ENCODE measurements at places on chromosomes 7 and 10.

DNA sequence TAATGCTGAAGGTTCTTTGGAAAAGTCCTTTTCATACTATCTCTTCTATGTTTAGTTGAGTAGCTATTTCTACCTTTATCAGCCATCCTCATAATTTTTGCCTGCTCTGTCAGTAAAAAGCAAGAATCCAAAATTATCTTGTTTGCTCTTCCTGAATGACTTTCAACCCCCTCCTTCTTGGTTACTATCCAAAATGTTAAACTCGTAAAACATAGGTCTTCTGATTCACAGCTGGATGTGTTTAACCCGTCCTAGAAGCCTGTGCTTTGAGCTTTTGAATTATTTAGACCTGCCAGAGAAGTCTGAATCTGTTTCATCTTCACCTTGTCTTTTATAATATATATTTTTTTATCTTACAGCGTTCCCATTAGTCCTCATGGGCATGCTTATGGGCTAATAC, 136.4 kb upstream of the MDFIC start:
- DNase-seq, result no peak

DNA sequence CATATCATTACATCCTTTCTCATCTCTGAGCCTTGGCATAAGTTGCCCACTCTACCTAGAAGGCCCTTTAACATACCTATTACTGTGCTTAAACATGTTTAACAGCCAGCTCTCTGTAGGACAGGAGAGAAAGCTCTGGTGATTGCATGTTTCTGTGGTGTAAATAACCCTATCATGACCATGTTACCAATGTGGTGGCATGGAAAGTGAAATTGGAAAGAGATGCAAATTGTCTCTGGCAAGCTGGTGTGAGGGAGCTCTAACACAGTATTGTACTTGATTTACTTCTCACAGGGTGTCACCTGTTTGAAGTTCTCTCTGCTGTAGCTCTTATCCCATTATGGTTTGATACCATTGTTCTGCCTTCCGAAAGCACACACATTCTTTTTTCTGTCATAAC, 231.8 kb upstream of the DKK1 start:
- no peak for DNase-seq

DNA sequence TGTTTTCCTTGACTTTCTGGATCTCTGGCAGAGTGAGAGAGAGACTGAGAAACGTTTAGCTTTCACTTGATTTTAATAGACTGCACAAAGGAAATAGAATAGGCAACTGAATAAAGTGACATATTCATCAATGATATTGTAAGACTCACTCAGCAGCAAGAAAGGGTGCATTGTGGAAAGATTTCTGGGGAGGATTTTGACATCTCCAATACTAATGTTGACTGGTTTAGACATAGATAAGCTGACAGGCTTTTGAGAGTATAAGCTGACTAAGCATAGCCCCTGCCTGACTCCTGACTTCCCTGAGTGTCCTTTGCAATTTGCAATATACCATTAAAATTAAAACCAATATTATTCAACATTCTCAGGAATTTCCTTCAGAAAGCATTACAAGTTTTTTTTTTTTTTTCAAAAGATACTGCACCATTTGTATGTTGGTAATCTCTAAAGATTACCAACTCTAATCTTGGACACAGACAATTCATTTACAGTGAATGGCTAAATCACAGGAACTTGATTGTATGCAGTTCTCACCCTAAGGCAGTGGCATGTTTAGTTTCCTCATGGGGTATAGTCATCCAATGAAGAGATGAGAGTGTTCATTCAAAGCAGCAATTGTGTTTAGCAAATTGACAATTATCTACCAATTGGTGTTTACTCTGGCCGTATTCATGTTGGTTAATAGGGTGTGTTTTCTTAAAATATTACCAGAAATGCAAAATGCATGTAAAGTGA, 325.6 kb downstream of the SORCS3 start:
- no peak for DNase-seq

DNA sequence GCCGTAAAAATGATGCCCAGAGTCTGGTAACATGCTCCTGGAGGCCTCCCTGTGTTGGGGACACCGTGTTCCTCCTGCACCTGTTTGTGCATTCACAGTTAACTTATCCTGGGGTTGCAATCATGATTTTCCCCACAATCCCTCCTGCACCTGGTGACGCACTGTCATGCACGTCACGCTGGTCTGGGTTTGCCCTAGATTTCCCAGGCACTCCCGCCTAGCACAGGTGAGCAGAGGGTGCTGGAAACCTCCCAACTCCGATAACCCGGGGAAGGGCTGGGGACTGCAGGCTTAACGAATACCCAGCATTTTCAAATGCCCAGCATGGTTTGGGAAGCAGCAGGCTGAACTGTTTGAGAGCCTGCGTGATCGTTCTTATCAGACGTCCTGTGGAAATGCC, 427.1 kb downstream of the TCERG1L start:
- no peak for DNase-seq

DNA sequence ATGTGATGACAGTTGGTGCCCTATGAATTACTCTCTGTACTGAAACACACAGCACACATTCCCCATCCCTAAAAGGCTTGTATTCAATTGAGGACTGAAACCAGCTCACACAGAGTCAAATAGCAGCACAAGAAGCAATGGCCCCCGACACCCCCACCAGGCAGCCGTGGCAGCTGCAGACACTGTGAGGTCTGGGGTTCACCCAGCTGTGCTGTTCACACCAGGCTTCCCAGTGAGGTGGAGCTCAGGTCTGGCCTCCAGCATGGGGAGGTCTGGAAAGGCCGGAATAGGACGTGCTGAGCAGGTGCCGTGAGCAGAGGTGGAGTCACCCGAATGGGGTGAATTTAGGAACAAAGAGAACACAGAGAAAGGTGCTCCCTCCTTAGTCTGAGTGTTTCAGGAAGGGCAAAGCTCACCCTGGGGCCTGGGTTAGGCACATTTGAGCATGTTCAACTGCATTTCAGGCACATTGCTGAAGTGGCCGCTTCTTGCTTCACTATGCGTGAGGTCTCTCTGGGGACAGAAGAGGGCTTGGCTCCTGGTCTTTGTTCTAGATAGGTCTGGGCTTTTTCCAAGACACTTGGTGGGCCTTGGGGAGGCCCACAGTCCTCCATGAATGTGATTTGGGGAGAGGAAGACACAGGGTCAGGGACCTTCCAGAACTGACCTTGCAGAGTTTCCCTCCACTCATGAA, 41.1 kb downstream of the C10orf120 start:
- no peak for DNase-seq

DNA sequence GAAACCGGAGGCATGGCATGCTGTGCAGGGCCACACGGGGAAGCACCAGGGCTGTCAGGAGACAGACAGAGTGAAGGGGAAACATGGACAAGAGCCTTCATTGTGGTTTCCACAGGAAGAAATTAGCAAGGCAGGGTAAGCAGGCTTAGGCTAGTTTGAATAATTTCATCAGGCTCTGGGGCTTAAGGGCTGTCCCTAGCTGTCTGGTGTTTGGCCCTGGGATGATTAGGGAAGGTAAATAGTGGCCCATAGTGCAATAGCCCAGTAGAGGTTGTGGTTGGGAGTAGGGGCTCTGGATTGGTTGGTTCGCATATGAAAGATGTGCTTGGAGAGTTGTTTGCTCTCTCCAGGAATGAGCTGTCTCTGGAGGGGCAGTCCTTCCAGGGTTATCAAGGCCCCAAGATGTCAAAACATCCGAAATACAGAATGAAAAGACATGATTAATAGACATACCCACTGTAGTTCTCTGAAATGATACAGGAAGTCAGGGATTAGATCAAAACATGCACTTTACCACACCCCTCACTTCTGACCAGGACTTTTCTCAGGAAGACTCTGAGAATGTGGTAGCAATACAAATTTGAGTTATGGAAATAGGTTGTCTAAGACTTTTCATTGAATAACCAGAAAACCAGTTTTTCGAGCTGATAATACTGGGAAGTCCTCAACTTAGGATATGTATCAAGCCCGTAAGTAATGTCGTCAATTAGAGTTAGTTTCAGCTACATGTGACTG, 224.9 kb upstream of the NFE2L3 start:
- DNase-seq, result no peak

GRCh38 chr7:42774436-42774835, 137.4 kb downstream of the C7orf25 start:
- no peak for DNase-seq

- no peak for DNase-seq
Observed at GRCh38 chr7:134477954-134478353, 19.1 kb upstream of the AKR1B1 start.

GRCh38 chr10:14191407-14191806, 139.3 kb downstream of the FRMD4A start:
- DNase-seq, result no peak

- no peak for DNase-seq
Observed at GRCh38 chr7:128954830-128955802, 17.4 kb downstream of the IRF5 start.

GRCh38 chr7:38507384-38507783, 123.8 kb downstream of the AMPH start:
- DNase-seq, result no peak

DNA sequence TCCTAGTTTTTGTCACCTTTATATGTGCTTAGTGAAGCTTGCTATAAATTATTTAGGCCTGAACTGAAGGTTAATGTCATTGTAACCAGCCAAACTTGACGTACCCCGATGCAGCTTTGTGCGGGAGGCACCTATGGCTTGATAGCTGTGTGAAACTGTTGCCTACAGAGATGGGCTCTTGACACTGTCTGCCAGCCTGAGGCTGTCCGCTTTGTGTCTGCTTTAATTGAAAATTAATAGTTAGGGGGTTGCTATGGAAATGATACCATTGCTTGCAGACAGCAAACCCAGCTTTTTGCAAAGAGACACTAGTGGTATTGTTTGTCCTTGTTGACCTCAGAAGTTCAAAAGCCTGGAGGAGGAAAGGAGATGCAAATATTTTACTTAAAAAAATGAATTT, 2.1 kb upstream of the FOXP2 start:
- DNase-seq, result no peak

GRCh38 chr10:117477961-117478670, 64.4 kb upstream of the EMX2 start:
- no peak for DNase-seq

- DNase-seq, result no peak
Observed at GRCh38 chr10:65341323-65341925, 1584.4 kb upstream of the LRRTM3 start.

- no peak for DNase-seq
Observed at GRCh38 chr10:58054881-58055280, 212.8 kb downstream of the IPMK start.

- DNase-seq, result no peak
Observed at GRCh38 chr7:50298811-50299562, 5.5 kb upstream of the IKZF1 start.

DNA sequence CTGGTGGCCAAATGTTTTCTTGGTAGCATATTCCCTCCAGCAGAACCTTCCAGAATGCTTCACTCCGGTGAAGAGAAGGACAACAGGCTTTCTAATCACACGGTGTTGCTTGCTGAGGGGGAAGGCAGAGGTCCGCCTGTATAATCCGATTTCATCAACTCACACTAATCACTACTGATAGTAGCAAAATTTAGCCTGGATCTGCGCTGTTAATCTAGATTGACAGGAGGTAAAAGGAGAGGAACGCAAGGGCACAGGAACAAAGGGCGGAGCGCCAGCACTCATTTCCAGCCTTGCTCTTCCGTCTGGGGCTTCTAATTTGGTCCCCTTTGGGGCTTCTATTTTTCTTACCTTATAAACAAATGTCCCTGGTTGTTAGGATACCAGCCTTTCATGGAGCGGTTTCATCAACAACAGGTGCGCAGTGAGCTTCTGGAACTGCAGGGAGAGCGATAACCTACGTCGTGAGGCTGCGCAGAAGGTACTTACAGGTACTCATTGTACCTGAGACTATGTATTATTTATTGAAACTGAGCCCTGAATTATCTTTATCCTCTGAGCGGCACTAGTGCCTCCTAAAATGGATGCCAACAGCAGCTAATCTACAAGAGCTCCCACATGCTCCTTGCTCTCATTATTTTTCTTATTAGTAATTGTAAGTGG, 150.6 kb downstream of the CACNB2 start:
- DNase-seq, result no peak

DNA sequence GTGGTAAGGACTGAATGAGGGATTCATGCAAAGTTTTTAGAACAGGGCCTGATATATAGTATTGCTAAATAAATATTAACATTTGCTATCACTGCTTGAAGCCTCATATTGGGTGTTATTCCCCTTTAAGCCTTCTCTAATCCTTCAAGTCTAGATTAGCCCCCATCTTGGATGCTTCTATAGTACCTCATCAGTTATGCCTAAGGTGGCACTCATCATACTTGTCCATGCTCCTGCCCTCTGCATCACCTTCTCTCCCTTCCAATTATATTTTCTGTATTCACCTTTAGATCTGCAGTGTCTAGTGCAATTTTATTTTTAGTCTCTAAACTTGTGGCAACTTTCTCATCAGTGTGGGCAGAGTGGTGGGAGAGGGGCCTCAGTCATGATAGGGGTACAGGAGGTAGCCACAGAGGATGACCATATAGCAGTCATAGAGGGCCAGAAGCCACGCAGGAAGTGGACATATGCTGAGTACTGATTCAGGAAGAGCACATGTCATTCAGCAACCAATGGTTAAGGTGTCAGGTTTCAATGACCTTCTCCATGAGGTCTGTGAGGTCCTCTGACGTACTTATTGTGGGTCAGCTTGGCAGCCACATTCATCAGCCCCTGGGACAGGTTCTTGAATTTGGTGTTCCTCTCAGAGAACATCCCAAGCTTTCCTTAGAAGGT, 2.5 kb downstream of the ENTPD1 start:
- DNase-seq, result no peak

- DNase-seq, result no peak
Observed at GRCh38 chr7:118286131-118286530, 61.6 kb downstream of the ANKRD7 start.

DNA sequence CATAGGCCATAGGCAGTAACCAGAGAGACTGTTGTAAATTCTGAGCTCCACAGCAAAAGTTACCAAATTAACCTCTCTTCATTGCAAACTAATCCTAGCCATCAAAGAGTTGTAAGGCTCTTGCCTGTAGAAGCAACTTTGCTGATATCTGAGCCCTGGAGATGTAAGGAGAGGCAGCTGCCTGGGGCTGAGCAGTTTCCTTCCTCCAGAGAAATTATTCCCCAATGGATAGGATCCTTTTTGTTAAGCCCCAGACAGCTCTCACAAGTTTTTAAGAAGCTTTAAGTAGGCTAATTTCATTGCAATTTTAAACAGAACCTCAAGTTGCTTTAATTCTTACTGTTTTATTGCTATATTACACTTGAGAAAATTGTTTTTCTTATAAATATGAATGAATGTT, 211.1 kb downstream of the GALNT17 start:
- no peak for DNase-seq

- no peak for DNase-seq
Observed at GRCh38 chr7:127417346-127417745, 24.8 kb upstream of the ZNF800 start.

GRCh38 chr7:55240418-55241142, 124.6 kb upstream of the LANCL2 start:
- DNase-seq, result no peak

- DNase-seq, result no peak
Observed at GRCh38 chr7:109864230-109864629, 1226.7 kb upstream of the LRRN3 start.

Measured in LNCaP clone FGC (cell line).